Fibroblast of the conjunctiva (primary cell): ENCODE measurements at places on chromosomes 5 and 9.

DNA sequence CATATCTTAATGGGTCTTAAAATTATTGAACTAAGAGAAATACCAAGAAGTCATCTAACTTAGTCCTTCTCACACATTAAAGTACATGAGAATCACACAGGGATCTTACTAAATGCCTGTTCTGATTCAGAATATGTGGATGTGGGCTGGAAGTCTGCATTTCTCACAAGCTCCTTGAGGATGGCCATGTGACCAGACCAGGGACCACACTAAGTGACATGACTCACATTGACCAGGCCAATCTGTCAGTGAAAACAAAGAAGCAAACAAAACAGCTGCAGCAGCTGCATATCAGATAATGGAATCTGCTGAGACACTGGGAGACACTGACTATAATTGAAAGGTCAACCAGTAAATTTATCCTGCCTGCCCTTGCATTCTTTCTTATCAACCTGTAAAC is 110.5 kb downstream of the ADAMTS12 start:
- no peak for DNase-seq

DNA sequence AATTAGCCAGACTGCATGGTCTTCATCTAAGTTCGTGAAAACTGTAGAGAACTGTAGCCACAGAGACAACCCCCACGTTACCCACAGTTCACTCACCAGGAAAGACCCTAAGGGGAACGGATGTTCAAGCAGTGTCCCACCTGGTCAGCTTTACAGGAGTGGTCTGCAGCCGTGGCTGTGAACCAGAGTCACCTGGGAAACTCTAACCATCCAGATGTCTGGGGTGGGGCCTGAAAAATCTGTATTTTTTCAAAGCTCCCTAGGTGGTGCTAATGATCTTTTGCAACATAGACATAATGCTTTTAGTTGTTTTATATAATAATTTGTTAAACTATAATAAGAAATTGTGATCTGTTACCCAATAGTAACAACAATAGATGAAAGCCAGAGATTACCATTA is 47.7 kb upstream of the ANGPTL2 start:
- DNase-seq: no peak

- DNase-seq: peak; percentile 56
Measured at GRCh38 chr5:64811050-64811640, 42.4 kb downstream of the CWC27 start.

DNA sequence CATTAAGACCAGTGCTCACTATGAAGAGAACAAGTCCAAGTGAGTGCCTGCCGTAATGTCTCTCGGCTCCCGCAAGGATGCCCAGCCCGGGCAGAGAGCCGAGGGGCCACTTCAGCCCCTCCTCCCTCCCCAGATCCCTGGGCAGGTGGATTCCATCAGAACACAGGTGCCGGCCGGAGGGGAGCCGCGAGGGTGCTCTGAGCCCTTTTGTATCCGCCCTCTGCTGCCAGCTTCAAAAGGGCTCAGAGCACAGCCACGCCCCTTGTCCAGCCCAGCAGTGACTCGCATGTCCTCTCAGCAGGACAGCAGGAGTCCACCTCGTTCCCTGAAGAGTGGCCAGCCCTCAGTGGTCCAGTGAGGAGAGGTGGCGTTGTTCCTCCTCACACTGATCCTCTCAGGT is 43.9 kb downstream of the CYFIP2 start:
- no peak for DNase-seq

DNA sequence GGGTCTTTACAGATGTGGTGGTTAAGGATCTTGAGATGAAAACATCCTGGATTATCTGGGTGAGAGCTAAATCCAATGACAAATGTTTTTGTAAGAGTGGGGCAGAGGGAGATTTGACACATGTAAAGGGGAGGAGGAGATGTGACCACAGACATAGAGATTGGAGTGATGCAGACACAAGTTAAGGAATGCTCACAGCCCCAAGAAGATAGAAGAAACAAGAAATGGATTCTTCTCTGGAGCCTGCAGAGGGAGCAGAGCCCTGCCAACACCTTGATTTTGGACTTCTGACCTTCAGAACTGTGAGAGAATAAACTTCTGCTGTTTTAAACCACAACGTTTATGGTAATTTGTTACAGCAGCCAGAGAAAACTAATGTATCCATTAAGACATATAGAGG is 21.7 kb downstream of the ITGA2 start:
- no peak for DNase-seq

DNA sequence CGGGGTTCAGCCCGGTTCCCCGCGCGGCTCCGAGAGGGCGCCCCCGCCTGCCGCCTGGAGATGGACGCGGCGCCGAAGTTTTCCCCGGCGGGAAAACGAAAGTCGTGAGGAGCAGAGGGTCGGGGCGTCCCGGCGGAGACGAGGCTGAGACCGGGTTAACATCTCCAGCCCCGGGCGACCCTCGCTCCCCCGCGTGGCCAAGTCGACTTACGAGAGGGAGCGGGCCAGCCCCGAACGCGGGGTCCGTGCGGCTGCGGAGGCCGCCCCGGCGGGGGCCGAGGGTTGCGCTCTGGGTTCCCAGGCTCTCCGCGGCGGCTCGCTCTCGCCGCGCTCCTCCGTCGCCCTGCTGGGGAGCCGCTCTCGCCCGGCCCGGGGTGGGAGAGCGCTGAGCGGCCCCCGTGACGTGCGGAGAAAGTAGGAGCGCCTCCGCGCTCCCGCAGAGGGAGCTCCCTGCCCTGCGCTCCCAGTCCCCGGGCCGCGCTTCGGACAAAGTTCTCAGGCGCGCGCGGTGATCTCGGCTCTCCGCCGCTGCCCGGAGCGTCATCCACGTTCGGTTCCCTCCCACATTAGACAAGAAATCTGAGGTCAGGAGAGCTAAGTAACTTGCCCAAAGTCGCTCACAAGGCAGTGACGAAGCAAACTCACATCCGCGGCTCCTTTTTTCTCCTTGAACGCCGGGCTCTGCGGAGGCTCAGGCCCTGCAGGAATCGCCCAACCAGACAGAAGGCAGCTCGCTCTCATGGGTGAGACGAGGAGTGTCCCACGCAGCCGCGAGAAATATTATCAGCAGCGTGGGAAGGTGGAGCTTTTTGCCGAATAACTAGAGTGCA is 1.2 kb upstream of the GCNT4 start:
- no peak for DNase-seq

DNA sequence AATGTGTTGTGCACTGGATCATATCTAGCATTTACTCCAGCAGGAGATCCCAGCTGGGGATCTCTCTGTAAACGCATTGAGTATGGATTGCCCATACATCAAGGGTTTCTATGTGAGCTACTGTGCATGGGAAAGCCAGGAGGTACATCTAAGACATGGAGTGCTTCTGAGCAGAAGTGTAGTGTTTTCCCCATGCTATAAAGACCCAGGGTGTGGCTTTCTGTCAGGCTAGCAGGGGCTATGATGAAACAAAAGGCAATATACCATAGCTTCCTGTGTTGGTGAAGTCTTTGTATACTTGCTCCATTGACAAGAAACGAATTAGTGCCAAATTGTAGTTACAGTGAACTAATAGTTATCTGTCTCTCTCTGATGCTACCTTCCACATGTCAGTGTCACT is 329.3 kb upstream of the TLE4 start:
- no peak for DNase-seq

DNA sequence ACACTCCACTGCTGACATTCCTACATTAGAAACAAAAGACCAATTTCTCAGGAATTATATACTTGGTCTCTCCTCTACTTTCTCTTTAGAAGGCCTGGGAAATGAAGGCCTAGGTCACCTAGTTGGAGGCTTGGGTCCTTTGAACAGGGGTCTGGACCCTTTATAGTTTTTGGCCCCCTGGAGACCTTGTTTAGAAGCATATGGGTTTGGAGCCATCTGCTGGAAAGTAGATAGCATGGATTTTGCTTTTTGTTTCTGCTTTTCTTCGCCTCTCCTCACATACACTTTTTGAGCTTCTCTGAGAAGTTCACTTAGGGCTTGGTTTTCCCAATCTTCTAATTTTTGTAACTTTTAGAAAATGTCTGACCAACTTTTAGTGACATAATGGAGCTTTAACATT is 67.1 kb upstream of the CDK20 start:
- no peak for DNase-seq

DNA sequence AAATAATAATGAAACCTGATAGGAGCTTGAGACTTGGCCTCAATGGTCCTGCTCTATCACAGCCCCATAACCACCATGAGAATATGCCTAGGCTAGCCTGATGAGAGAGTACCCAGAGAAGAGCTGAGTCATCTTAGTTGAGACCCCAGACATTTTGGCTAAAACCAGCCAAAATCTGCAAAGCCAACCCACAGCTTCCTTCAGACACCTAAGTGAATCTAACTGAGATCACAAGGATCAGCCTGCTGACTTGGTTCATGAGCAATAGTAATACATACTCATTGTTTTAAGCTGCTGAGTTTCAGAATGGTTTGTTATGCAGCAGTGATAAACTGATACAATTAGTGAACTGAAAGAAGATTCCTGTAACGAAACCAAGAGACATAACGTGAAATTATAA is 473.7 kb upstream of the PTGER4 start:
- no peak for DNase-seq
